Activated T-cell treated with anti-CD3 and anti-CD28 coated beads for 24 hours (primary cell): ENCODE measurements at places on chromosomes 11 and 22.

DNA sequence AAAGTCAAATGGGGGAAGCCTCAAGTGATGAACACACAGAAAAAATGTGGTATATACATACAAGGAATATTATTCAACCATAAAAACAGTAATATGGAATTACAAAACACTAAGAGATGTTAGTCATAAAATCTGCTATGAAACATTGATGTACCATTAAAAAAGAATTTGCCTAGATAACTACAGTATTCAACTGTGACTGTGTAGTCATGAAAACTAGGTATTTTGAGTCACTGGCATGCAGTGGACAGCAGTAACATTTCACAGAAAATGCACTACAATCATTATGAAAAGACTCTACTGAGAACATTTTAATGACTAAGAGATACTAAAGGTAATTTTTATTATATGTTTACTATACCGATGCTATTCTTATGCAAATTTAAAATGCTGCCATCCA is 11.7 kb downstream of the ZNF195 start:
- DNase-seq: no peak

GRCh38 chr11:96339706-96340554 is 3.1 kb downstream of the MAML2 start:
- no peak for DNase-seq

DNA sequence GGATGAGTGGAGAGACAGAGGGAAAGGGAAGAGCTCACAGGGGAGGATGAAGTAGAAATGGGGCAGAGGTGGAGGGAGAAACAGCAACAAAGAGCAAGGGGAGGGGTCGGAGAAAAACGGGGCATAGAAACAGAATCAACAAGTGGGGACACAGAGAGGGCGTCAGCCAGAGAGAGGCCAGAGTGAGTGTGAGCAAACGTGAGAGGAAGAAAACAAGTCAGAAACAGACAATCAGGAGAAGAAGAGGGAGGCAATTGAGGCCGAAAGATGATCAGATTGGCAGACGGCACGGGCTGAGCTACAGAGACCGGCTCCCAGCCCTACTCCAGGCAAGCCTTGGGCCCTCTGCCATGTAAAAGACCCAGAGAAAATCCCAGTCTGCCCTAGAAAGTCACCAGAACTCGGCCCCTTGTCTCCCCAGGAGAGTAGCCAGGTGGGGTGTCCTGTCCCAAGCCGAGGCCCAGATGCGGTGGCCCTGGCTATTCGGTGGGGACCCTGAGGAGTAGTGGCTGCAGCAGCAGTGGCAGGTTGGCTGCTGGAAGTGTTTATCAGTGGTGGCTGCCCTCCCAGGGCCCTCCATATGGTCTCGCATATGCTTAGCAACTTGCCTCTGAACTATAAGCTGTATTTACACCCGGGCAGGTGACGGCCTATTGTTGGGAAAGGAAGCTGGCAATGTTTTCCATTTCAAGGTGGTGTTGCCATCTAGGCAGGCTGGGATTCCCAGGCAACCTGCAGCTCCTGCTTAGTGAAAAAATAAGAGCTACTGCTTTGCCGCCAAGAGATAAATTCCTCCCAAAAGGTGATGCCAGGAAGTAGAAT is 14.8 kb upstream of the TSPAN18 start:
- DNase-seq: no peak

GRCh38 chr11:134578807-134579723 is 167.0 kb upstream of the B3GAT1 start:
- no peak for DNase-seq

DNA sequence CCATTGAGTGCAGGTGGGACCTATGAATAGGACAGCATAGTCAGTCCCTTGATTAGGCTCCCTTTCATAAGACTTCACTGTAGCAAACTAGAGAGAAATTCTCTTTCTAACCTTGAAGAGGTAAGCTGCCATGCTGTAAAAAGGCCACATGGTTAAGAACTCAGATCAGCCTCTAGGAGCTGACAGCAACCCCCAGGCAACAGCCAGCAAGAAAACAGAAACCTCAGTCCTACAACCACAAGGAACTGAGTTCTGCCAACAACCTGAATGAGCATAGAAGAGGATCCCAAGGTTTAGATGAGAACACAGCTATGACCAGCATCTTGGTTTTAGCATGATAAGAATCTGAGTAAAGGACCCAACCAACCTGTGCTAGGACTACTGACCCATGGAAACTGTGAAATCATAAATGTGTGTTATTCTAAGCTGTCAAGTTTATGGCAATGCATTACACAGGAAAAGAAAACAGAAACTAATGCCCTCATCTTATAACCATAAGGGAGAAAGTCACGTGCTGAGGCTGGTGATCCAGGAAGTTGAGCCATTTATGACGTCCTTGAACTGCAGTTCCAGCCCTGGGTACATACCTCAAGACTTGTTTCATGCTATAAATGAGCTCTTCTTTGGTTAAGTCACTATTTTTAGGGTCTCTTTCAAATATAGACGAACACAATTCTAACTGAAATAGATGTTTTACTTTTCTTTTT is 43.3 kb downstream of the RAB38 start:
- DNase-seq: no peak

DNA sequence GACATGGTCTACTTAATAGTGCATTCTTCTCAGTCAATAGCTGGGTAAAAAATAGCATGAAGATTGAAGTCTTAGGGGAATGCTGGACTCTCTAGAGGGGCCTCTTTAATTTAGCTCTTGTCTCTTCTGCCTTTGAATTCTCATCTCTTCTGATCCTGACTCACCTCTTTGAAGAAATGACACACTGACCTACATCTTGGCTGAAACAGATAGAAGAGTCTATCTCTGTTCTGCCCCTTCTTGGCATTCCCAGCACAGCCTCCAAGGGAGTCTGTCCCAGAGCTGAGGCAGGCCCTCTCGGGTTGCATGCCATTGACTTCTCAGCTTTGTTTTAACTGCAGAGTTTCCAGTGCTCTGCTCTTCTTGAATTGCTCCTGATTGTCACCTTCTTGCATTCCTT is 55.7 kb downstream of the PTPRJ start:
- DNase-seq: no peak

DNA sequence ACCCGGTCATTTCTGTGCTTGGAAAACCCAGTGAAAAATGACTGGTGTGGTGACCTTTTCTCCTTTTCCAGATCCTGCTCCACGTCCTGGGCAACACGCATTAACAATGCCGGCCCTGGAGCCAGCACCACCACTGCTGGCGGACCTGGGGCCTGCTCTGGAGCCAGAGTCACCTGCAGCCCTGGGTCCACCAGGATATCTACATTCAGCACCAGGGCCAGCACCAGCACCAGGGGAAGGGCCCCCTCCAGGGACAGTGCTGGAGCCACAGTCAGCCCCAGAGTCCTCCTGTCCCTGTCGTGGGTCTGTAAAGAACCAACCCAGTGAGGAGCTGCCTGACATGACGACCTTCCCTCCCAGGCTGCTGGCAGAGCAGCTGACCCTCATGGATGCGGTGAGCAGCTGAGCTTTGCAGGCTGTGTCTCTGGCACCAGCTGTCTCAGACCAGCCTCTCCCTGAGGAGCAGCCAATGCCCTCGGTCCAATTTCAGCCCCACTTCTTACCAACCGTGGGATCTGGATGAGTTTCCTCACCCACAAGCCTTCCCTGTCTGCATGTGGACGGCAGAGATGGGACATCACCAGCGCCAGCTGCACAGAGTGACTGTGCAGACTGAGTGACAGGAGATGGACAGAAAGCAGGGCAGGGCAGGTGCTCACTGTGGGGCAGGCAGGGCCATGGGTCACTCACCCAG is 1.9 kb downstream of the RGL4 start:
- no peak for DNase-seq

- no peak for DNase-seq
Measured at GRCh38 chr22:27348634-27349033, 452.9 kb downstream of the MN1 start.

GRCh38 chr11:112361396-112361795 is 100.7 kb upstream of the PLET1 start:
- DNase-seq: no peak

GRCh38 chr11:130160498-130161155 is 1.0 kb downstream of the ST14 start:
- DNase-seq: no peak

DNA sequence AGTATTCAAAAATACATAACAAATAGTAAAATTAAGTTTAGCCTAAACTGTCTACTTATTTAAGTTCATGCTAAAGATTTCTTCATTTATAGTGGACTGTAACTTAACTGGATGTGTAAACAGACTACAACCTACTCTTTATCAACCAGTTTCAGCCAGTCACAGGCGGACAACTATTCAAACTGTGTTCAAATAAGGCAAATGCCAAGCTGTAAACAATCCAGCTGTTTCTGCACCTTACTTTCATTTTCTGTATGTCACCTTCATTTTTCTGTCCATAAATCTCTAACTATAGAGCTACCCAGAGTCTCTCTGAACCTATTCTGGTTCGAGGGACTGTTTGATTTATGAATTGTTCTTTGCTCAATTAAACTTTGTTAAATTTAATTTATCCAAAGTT is 992.8 kb downstream of the DLG2 start:
- DNase-seq: no peak

GRCh38 chr11:66556086-66556485 is 9.4 kb downstream of the ACTN3 start:
- no peak for DNase-seq

DNA sequence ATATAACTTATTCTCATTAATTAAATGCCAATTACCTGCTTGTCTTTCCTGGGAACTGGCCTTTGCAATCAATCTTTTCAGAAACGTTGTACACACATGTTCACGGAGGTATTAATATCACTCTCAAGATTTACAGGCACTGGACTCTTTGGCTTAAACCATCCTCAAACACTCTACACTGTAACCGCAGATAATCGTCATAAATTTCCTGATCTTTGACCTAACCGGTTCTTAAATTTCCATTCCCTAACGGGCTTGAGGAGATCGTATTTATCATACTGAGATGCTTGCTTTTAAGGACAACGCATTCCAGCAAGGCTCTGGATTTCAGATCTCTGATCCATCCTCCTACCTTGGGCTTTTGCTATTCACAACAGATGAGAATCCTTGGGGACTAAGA is 72.8 kb downstream of the ARL14EP start:
- DNase-seq: no peak

DNA sequence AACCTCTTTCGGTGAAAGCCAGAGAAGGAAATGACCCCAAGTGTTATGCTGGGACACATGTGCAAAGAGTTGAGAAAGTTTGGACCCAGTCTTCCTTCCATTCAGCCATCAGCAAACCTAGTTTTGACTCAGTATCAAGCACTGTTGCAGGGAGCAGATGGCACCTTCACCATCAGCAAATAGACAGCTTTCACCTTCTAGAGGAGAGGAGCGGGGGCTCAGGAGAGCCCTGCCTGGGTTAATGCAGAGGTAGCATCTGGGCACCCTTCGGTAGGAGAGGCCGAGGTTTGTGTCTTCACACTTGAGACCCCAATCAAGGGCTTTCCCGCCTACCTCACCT is 16.2 kb upstream of the MFRP start:
- DNase-seq: no peak

DNA sequence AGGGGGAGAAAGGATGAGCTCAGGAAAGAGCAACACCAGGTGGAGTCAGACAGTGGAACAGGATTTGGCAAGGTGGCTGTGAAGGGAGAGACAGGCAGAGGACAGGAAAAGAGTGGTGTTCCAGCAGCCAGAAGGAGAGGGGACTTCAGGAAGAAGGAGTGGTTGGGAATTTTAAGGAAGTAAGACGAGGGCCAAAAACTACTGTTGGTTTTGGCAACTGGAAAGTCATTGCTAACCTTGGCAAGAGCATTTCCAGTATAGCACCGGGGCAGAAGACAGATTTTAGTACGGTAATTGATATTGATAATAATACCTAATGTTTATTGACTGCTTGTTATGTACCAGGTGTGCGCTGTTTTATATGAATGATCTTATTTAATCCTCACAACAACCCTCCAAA is 15.4 kb upstream of the DDX6 start:
- no peak for DNase-seq

- DNase-seq: no peak
Measured at GRCh38 chr11:6926208-6927029, at the start of gene ZNF215. TSS of gene ZNF215 (plus strand) at chr11:6926426. CDS start at chr11:6932273, 5,847 bp downstream.

GRCh38 chr11:72981080-72981479 is 161.0 kb downstream of the FCHSD2 start:
- no peak for DNase-seq

DNA sequence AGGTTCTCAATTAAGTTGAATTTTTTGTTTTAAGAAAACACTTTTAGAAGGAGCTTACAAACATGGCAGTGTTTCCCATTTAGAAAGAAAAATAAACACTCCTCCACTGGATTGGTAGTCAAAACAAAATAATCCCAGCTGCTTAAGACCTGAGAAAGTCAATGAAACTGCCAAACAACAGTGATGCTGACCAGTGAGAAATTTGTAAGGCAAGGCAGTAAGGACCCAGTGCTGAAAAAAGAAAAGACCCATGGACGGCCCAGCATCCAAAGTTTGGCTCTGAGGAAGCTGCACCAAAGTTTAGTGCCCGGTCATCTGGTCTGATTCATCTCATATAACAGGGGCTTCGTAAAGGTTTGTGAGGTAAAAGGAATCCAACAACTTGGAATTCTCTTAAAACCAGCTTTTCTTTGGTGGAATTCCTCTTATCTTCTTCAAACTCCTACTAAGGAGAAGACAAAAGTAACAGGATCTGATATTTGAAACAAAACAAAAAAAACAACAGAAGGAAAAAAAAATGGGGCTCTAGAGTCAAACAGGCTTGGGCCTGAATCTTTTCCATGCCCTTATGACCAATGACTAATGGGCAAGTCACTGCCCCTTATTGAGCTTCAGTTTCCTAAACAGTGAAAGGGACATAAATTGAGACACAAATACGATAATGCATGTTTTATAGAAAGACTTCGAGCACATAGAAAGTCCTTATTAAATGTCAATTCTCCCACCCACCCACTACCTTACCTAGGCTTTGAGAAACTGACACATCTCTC is 383.0 kb upstream of the NARS2 start:
- DNase-seq: no peak

DNA sequence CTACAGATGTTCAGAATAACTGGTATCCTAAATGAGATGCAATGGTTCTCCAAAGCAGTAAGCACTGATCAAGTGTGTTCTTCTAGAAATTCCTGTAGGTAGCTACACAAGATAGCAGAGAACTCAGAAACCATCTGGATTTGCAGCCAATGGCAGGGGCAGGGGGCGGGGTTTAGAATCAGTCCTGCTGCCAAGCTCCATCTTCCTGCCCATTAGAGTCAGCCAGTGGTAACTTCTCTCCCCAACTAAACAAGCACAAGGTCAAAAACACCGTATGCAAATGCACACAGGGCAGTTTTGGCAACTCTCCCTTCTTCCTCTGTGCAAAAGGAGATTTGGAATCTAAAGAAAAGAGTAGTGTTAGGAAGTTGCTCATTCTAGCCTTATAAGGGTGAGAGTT is 237.5 kb upstream of the CCDC90B start:
- no peak for DNase-seq

GRCh38 chr22:34973926-34974325 is 92.0 kb upstream of the ISX start:
- no peak for DNase-seq

DNA sequence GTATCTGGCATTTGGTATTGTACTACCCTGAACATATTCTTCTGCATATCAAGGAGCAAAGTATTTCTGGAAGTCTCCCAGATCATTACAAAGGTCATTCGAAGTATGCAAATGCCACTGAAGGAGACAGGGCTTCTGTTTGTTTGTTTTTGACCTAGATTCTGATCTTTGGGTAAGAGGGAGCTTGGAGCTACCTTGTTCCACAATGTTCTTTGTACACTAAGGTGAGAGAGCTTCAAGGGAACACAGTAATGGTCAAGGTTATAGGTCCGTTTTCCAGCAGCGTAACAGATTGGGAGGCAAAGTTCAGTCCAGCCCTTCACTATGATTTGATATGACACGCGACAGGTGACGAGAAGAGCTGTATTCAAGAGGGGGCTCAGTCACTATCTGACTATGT is 10.0 kb downstream of the OPCML start:
- DNase-seq: no peak

- DNase-seq: no peak
Measured at GRCh38 chr11:84414920-84415319, 1128.8 kb upstream of the CCDC90B start.
